Brain microvascular endothelial cell (primary cell): ENCODE measurements at places on chromosomes 6 and 20.

- DNase-seq: no peak
Observed at GRCh38 chr6:44704240-44705150, 317.0 kb downstream of the CDC5L start.

- DNase-seq: no peak
Observed at GRCh38 chr6:166852451-166852975, 103.8 kb downstream of the RNASET2 start.

DNA sequence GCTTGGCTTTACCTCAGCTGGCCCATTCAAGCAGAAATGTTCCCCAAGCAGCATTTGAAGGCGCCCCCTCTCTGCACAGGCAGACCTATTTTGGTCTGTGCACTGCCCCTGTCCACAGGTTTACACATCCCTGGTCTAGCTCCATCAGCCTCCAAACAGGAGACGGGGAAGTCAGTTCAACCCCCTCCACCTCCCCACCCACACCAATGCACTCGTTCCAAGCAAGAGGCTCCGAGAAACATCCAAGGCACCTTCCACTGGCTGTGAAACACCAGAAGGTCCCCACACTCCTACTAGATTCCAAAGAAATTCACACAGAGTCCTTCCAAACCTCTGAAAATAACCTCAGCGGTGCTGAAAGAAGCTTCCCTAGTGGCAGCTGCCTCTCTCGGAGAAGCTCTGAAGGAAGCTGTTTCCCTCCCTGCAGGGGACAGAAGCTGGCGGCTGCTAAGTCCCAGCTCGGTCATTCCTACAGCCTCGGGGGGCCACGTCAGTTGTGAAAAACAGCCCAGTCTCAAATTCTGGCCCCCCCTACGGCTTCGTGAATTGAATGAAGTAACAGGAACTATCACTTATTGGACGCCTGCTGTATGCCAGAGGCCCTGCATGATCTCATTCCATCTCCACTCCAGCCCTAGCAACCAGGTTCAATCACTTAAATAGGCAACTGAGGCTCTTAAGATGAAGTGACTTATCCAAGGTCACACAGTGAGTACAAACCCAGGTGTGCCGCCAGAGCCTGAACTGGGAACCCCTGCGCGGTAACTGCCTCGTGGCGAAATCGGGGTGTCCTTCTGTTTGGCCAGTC, 815 bp downstream of the SPATA2 start:
- DNase-seq: no peak

DNA sequence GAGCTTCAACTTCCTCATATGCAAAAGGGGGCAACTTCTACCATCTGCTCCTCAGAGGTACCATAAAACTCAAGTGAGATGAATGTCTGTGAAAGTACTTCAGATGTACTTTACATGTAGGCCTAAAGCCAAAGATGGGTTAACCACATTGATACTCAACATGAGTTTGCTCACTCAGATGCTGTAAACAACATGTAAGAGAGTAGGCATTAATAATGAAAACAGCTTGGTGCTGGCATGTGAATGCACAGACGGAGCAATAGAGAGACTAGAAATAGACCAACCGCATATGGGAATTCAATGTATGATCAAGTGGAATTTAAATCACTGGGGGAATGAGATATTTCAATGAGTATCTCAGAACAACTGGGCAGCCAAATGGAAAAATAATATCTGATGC, 143.8 kb upstream of the CDYL start:
- DNase-seq: no peak

- DNase-seq: no peak
Observed at GRCh38 chr6:150156460-150156859, 13.6 kb downstream of the PPP1R14C start.

GRCh38 chr6:63289269-63289872, 30.4 kb downstream of the LGSN start:
- DNase-seq: no peak

DNA sequence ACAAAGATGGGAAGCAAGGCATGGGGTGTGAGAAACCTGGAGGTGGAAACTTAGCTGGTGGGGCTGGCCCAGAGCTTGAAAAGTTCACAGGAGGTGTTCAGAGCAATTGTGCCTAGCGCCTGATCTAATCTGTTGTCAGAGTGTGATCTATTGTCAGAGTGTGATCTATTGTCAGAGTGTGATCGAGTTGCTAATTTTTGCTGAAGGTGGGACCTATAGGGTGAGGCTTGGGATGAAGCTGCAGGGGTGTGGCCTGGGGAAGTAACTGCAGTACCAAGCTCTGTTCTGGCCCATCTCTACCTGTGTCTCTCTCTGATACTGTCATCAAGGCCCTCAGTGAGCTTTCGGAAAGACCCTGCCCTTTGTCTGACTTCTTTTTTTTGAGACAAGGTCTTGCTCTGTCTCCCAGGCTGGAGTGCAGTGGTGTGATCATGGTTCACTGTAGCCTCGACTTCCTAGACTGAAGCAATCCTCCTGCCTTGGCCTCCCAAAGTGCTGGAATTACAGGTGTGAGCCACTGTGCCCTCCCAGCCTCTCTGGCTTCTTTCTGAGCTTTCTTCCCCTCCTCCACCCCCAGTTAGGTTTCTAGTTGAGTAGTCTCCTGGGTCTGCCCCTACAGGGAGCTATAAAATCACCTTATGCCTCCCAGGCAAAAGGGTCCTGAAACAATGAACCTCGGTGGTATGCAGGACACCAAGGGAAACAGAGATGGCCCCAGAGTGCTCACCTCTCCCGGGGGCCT, 150.8 kb upstream of the RNF24 start:
- no peak for DNase-seq

DNA sequence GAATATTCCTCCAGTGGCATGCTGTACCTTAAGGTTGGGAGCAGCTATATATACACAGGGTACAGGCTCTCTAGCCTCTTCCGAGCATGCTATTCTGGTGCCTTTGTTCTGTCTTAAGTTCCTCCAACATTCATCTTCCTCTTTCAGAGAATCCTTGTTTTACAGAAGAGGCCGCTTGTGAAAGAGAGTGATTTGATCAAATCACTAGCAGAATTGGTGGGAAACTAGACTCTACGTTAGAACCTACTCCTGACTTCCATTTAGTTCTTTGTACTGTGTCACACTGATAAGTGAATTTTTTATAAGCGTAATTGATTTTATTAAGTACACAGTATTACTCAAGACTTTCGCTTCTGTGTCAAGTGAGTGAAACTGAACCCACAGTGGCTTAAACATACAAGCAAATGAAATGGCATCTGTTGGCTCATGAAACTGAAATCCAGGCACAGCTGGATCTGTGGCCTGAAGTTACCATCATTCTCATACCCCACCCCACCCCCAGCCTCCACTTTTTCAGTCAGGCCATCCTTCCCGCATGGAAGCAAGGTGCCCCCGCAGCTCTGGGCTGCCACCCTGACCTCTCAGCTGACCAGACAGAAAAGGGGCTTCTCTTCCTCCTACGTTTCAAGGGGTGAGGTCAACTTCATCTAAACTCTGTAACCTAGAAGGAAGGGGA, 102.3 kb downstream of the RPP40 start:
- DNase-seq: no peak

GRCh38 chr6:82989736-82990290, 75.8 kb downstream of the UBE3D start:
- no peak for DNase-seq

- no peak for DNase-seq
Observed at GRCh38 chr6:112300896-112301295, 46.2 kb upstream of the RFPL4B start.

- no peak for DNase-seq
Observed at GRCh38 chr6:169777896-169778295, 26.5 kb downstream of the ERMARD start.
